Muscle of back (tissue), 13 donors: ENCODE measurements at places on chromosomes 6 and 20.

DNA sequence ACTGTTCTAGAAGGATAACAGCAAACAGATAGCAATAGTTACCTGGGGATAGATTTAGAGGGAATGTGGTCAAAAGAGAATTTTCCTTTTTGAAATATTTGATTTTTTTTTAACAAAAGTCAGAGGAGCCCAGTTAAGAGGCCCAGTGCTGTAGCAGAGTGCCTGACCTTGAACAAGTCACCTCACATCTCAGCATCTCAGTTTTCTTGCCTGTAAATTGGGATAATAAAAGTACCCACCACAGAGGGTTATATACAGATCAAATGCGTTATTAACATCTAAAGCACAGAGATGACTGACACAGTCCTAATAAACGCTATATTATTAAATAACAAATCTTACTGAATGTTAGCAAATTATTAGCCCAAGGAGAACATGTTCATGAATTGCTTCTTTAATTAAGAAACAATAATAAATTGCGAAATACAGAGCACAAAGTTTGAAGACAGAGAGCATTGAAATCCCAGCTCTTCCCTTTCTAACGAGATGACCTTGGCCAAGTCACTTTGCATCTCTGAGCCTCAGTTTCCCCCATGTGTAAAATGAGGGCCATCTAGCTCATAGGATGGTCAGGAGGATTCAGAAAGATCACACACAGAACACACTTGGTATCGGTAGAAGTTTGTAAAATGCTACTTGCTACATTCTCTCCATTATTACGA, 35.5 kb downstream of the PTGIS start:
- DNase-seq, result no peak

DNA sequence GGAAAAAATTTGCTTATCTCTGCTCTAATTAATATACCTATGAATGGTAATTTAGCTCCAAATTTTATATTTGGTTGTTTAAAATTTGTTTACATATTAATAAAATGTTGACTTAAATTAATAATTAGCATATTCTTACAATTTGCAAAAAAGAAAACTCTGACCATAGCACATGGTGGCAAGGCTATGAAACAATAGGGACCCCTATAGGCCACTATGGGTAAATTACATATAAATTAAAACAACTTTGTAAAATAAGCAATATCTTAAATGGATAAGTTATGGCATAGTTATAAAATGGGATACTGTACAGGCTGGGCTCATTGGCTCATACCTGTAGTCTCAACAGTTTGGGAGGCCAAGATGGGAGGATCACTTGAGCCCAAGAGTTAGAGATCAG, 76.0 kb downstream of the MKKS start:
- DNase-seq, result no peak

DNA sequence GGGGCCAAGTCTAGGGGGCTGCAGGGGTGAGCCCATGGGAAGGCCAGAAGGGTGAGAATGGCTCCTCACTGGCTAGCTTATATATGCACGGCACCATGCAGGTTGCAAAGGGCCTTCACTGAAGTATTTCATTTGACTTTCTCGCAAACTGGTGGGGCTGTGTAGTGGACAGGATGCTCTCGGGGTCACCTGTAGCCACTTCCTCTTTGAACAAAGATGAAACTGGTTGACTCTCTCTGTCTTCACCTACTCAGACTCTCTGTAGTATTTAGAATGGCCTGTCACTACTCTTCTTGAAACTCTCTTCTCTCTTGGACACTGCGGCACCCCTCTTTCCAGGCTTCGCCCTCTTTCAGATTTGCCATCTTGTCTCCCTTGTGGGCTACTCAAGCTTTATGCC, 560.5 kb downstream of the PKHD1 start:
- no peak for DNase-seq

DNA sequence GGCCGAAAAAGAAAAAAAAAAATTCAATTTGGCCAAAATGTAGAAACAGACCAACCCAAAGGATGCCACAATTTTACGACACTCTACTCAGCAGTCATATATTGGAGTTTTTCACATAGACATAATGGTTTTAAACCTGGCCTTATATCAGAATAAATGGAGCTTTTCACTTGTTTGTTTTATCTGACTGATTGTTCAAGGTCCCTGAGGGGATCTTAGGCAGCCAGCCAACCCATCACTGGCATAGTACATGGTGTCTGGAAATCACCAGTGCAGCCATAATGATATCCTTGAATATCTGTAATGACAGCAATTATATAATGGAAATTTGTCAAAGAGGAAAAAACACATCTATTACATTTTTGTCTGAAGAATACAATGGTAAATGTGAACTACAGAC, 96.9 kb downstream of the PRSS35 start:
- DNase-seq, result no peak

GRCh38 chr20:57703013-57703412, 6.8 kb downstream of the PMEPA1 start:
- no peak for DNase-seq

GRCh38 chr6:143238306-143238705, 177.6 kb downstream of the AIG1 start:
- DNase-seq, result no peak

DNA sequence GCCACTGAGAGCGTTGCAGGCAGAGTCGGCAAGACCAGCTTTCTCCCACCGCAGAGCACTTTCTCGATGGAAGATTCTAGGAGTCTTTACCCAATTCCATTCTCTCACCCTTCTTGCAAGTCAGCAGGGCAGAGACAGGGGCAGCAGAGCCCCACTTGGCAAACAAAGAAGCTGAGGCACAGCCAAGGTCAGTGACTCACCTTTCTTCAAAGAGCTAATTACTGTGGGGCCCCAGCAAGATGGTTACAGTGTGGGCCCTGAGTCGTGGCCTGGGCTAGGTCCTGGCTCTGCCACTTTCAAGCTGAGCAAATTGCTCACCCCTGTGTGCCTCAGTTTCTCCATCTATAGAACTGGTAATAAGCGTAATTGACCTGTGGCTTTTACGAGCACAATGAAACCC, 277.0 kb downstream of the PREX1 start:
- DNase-seq, result no peak

GRCh38 chr6:122615409-122615808, 5.2 kb downstream of the PKIB start:
- DNase-seq, result no peak

DNA sequence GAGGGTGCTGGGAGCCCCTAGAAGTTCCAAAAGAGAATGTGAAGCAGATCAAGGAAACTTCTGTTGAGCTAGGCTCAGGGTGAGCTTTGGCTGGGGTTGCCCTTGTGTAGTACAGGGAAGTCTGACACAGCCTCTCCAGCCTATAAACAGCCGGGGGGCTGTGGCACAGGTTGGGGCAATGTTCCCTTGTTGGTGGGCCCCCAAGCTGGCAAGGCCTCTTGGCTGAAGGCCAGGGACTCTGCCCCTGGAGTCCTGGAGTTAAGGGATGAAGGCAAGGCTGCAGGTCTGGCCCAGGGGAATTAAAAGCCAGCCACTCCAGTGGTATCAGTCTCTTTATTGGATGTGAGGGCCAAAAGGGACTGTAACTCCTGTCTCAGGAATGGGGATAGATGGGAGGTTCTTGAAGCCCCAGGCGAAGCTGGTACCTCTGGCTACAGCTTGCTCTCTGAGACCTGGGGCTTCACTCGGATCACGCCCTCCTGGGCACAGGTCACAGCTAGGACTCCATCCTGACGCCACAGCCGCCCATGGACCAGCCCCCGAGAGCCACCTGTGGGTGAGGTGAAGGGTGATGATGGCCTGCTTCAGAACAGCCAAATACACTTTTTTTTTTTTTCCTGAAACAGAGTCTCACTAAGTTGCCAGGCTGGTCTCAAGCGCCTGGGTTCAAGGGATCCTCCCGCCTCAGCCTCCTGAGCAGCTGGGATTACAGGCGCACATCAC, 8.0 kb downstream of the SNX21 start:
- no peak for DNase-seq

GRCh38 chr6:12899046-12899833, 182.7 kb downstream of the PHACTR1 start:
- no peak for DNase-seq

DNA sequence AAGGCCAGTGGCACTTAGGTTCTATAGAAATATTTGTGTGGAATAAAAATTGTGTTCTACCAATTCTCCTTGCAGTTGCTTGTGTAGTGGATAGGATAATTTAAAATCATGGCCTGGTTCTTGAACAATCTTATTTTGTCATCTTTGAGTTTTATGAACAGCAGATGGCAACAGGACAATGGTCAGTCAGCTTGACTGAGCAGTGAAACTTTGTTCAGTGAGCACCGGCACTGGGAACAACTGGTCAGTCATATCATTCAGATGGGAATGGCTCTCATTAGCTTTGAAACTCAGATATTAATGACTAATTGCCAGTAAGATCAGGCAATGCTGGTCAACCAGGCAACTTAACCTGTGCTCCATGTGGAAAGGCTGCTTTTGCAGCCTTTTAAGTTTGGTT, 129.2 kb downstream of the BCKDHB start:
- no peak for DNase-seq

DNA sequence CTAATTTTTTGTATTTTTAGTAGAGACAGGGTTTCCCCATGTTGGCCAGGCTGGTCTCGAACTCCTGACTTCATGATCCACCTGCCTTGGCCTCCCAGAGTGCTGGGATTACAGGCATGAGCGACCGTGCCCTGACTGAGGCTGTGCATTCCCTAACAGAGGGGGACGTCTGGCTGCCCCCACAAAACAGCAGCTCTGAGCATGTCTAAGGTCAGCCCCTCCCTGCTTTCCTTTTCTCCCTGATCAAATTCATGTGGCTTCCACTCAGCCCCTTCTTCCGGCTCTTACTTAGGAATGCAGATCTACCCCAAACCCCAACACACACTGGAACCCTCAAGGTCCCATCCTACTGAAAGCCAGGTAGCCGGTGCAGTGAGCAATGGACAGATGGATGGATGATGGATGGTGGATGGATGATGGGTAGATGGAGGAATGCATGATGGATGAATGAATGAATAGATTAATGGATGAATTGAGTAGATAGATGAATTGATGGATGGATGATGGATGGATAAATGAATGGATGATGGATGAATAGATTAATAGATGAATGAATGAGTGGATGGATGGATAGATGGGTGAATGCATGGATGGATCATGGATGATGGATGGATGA, 91.5 kb upstream of the BHLHE23 start:
- DNase-seq, result no peak

DNA sequence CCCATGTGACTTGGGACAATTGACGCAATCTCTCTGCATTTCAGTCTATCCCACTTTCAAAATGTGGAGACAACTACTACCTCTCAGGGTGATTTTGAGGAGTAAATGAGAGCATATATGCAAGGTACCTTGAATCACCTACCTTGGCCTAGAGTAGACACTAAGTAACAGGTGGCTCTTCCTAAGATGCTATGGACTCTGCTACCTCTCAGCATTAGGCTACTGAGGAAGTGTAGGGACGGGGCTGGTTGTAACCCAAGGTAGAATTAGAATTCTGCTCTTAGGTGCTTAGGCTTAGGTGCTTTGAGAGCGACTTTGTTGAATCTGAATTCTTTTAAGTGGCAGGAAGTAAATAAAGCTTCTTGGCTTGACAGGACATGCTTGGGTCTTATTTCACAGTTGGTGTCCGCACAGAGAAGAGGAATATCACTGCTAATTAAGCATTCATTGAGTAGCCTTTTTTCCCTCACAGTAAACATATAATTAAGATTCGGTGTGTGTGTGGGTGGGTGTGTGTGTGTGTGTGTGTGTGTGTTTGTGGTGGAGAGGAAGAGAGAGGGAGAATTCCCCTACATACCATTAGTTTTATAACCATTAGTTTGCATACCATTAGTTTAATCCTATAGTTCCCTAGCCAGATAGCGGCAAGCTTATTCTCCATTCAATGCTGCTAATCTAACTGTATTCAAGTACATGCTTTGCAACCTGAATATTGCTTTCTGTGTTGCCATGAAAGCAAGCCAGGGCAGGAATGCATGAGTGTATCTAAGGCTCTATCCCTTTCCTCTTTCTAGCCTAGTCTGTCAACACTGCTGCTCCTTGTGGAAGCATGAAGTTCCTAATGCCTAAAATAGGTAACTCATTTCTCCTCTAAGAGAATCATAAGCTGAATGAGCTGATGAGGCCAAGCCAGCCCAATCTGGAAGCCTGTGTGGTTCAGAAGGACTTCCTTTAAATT, 112.5 kb downstream of the IPCEF1 start:
- no peak for DNase-seq
